ENCODE measurements at places on chromosomes 11 and 22. TPM values are rescaled to one million over a fixed set of nuclear protein-coding genes. Genes with fewer than 3 reads are reported as not detected.

TMEM151A gene
- polyA plus RNA-seq = not detected

FGF4 gene
- not detected for polyA plus RNA-seq

SLC25A22 gene
- 14.1 TPM for polyA plus RNA-seq

SYT13 gene
- not detected for polyA plus RNA-seq

NUCB2 gene
- polyA plus RNA-seq = 218 TPM

PKDREJ gene
- polyA plus RNA-seq = 0.03 TPM

NPAS4 gene
- not detected for polyA plus RNA-seq

MRGPRF gene
- polyA plus RNA-seq = not detected

CARD16 gene
- polyA plus RNA-seq = 268 TPM

INSC gene
- not detected for polyA plus RNA-seq

KCNJ4 gene
- not detected for polyA plus RNA-seq

C11orf87 gene
- polyA plus RNA-seq = not detected

CHST1 gene
- not detected for polyA plus RNA-seq

LUZP2 gene
- not detected for polyA plus RNA-seq

GRCh38 chr11:36090356-36091109 lies 146.7 kb downstream of the LDLRAD3 start:
- DNase-seq = no peak

DNA sequence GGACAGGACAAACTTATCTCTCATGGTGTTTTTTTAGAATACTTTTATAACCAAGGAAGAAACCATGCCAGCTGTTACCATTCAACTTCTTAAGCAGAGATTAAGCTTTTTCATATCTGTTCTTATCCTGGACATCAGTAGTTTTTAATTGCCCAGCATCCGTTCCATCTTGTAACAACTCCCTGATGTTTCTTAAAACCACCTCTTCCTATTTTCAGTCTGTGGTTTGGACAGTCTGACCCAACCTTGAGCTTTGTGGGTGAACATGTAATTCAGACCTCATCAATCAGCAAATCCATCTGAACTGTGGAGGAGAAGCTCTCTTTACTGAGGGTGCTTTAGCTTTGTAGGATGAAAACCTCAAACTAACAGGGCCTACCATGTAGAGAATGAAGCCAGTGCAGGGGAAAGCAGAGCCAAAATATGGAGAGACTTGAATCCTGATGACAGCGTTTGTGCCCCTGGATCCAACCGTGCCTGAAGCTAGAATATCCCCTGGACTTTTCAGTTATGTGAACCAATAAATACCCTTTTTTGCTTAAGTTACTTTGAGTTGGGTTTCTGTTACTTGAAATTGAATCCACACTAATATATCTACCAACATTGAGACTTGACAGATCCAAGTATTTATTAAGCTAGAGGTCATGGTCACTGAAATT lies 9.4 kb downstream of the TUG1 start:
- DNase-seq = no peak

- DNase-seq = no peak
Observed at GRCh38 chr22:29329581-29329980, 14.1 kb upstream of the RASL10A start.

DNA sequence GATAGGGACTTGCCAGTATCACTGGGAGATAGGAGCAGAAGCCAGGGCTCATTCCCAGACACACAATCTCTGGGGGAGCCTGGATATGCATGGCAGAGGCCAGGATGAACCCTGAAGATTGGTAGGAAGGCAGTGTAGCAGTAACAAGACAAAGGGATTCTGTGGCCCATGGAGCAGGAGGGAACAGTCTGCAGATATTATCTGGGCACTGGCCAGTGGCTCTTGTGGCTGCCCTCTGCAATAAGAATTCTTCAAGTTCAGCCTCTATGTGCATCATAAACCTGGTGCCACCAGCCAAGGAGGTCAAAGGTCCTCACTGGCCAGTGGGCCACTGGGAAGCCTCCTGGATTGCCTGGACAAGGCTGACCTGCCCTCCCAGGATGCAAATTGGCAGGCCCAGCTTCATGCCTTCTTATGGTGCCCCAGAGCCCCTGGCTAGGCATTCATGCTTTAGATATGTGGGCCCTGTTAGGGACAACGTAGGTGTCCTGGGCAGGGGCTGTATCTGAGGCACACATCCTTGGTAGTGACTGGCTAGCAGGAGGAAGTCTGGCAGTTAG lies 29.2 kb downstream of the KCNQ1OT1 start:
- no peak for DNase-seq

DNA sequence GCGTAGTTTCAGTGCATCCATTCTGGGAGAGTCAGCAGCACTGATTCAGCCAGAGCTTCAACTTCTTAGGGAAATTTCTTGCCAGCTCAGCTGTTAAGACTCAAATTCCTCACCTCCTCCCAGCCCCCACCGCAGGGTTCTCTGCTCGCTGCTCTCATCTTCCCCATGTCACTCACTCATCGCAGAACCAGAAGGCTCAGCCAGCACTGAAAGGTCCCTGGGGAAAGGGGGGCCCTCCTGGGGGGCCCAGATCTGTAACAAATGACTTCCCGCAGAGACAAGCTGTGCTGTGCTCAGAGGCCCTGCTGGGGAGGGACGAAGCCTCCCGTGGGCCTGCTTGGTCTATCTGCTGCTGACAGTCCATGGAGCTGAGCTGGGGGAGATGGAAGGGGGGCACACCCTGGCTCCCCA lies 220.6 kb downstream of the NTM start:
- DNase-seq = no peak

GRCh38 chr11:61890529-61891330 lies 615 bp downstream of the FADS3 start:
- peak; percentile 66 for DNase-seq

DNA sequence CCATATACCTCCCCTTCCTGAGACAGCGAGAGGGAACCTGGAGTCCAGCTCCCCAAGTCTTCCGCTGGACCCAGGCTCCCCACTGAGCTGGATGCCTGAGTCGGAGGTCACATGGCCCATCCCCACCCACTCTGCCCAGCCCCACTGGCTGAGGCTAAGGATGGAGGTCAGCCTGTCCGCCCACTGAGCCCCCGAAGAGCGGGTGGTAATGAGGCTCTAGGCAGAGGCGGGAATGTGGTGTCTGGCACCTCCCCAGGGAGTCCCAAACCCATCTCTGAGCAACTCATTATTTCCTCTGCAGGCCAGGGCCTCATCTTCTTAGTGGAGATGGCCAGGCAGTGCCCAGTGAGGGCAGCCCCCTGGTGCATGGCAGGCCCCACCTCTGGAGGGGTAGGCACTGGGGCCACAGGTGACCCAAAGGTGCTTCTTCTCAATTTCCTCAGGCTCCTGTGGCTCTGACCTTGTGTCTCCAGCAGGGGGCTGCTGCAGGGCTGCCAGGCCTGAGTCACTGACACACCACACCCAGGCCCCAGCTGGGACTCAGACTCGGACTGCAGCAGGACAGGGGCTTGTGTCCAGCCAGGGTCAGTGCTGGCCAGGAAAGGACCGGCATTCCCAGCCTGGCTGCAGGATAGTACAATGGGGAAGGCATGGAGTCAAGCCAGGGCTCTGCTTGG lies 10.2 kb upstream of the PDE2A start:
- peak; percentile 63 for DNase-seq

DNA sequence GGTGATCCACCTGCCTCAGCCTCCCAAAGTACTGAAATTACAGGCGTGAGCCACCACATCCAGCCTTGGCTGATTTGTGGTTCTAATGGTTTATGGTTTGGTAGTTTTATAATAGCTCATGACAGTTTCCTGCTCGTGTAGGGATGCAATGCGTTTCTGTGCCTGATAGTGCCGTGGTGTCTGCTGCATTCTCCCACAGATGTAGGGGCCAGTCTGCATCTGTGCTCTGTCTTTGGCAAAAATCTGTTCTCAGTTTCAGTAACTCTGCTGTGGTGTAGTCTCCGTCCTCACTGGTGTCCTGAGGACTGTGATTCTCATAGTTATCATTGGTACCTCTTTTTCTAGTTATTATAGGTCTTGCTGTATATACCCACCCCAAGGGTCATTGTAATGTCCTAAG lies 16.3 kb downstream of the ST14 start:
- no peak for DNase-seq

- DNase-seq = no peak
Observed at GRCh38 chr11:61279934-61280659, 15.0 kb downstream of the VWCE start.

DNA sequence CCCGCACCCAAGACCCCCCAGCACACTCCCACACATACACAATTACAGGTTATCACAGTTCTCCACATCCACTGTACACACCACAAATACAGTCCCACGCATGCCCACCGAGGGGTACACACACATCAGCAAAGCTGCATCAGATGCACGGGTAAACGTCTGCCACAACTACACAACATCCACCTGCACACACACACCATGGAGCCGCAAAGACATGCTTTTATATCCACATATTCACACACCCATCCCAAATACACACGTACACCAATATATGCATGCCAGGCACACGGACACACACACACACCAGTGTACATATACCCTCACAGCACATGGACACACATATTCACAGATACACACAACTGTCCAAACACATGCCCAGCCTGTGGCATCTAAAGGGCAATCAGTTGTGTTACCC lies 5.4 kb upstream of the KCNJ4 start:
- DNase-seq = no peak

- no peak for DNase-seq
Observed at GRCh38 chr22:47296405-47297260, 534.2 kb downstream of the TBC1D22A start.

DNA sequence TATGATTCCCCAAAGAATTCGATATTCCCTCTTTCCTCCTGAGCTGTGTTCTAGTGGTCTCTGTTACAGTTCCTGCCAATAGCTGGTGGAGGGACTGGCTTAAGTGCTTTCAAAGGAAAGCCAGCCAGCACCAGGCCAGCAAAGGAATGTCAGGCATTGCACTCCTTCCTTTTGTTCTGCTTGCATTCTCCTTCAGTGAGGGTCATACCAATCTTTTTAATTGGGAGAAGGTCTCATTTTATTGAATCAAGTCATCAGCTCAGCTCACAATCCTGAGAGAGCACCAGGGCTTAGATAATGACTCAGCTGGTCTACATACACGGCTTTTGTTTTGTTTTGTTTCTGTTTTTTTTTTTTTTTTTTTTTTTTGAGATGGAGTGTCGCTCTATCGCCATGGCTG lies 222.9 kb downstream of the NAV2 start:
- DNase-seq = no peak

DNA sequence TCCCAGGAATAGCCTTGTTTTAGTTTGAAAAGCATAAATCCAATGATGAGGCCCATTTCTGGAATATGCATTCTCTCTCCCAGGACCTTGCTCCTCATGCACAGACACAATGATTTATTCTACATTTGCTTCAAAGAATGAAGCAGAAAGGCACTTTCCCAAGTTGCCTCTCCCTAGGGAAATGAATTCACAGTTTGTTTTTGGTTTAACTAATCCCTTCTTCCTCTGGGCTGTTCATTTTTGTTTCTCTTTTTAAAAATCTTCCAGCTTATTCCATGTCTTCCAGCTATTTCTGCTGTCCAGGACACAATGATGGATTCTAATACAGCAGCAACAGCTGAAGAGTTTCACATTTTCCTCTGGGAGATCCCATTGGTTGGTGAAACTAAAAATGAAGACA lies 1529.2 kb upstream of the TENM4 start:
- DNase-seq = no peak

DNA sequence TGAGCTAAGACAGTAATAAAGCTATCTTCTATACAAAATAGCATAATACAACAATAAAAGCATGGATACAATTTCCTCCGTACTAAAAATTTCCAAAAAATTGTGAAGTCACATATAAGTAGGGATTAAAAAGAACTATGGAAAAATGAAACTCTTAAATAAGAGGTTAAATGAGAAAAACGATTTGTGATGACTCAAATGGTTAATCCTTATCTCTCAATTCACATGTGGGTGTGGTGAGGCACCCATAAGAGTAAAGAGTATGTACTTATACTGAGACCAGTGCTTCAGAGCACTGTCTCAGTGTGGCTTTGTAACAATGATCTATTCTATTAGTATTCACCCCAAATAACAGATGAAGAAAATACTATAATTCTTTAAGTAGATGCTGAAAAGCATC lies 25.0 kb upstream of the CCDC34 start:
- no peak for DNase-seq

- DNase-seq = no peak
Observed at GRCh38 chr11:57432714-57433163, 5.8 kb upstream of the SLC43A3 start.

DNA sequence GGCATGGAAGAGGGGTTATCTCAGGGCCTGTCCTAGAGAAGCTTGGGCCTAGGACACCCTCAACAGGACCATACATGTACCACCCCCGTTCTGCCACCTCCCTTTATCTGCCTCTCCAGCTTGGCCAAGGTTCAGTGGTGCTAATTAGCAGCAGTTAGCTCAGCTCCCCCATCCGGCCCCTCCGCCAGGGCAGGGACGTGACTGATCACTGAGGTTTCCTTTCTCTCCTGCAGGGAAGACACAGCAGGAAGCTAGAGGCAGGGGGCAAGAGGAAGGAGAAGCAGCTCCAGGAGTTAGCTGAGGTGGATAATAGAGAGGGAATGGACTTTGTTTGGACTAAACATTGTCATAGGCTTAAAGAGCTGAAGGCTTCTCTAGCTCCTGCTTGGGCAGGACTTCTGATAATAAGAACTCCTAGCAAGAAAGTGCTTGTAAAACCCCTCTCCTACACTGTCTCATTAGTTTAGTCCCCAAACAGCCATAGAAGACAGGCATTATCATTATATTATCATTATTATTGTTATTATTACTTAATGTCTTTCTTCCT lies 53.8 kb downstream of the BUD13 start:
- no peak for DNase-seq

- no peak for DNase-seq
Observed at GRCh38 chr22:36510966-36511881, 4.4 kb upstream of the FOXRED2 start.

GRCh38 chr11:97982512-97982911 lies 1038.2 kb upstream of the CNTN5 start:
- no peak for DNase-seq

- DNase-seq = no peak
Observed at GRCh38 chr22:48953830-48954229, 873.8 kb downstream of the BRD1 start.

DNA sequence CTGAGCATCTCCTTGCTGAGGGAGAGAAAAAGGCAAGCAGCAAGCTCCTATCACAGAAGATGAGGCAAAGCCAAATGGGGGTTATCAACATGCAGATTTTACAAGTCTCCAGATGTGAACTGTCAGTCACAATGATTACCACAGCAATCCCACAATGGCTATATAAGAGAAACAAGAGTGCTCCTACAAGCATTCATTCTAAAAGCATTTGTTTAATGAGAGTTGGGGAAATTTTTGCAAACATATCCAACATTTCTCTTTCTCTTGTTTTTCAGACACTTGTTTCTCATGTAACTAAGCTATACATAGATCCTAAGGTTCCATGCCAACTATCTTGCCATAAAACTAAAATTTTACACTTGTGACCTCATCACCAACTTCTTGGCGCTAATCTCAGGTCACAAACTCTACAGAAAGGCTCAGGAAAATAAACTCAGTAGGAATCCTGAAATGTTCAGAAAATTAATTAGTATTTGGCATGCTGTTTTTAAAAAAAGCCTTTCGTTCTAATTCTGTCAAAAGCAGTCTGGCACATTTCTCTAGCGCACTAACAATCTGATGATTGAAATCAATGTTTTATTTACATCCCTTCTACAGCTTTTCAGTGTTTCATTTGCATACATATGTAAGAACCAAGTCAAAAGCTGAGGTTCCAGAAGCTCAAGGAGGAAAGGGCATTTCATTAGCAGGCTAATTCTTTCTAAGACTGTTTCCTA lies 199.5 kb downstream of the TTC28 start:
- no peak for DNase-seq

GRCh38 chr22:19995611-19996339 lies 20.8 kb downstream of the ARVCF start:
- no peak for DNase-seq
